ENCODE measurements at places on chromosomes 2 and 18. TPM values are rescaled to one million over a fixed set of nuclear protein-coding genes. Genes with fewer than 3 reads are reported as not detected.

Gene VWA3B
- total RNA-seq, result 0.28 TPM

Gene SMAD4
- 98.2 TPM for total RNA-seq

Gene SH2D6
- 0.62 TPM for total RNA-seq

Gene LIMS4
- total RNA-seq, result 2.8 TPM

GRCh38 chr18:3620146-3621119 lies 170.5 kb downstream of the TGIF1 start:
- DNase-seq, result no peak

- DNase-seq, result no peak
Measured at GRCh38 chr2:182542501-182543258, 115.8 kb upstream of the PDE1A start.

GRCh38 chr18:79387615-79388014 lies 8.1 kb upstream of the NFATC1 start:
- DNase-seq, result no peak

DNA sequence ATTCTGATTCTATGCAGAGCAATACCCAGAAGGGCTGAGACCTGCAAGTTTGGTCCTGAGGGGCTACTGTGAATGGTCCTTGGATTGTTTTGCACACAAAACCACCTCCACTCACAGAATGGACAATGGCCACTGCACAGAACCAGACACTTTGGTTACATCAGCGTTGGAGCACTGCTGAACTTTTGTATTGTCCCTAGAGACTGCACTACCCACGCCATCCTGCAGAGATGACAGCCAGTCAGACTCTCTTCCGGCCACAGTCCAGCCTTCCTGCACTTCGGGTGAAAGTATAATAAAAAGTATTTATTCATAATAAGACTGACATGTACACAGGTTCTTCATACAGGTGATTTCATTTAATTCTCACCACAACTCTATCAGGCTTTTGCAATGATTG lies 35.7 kb downstream of the CELF4 start:
- no peak for DNase-seq

DNA sequence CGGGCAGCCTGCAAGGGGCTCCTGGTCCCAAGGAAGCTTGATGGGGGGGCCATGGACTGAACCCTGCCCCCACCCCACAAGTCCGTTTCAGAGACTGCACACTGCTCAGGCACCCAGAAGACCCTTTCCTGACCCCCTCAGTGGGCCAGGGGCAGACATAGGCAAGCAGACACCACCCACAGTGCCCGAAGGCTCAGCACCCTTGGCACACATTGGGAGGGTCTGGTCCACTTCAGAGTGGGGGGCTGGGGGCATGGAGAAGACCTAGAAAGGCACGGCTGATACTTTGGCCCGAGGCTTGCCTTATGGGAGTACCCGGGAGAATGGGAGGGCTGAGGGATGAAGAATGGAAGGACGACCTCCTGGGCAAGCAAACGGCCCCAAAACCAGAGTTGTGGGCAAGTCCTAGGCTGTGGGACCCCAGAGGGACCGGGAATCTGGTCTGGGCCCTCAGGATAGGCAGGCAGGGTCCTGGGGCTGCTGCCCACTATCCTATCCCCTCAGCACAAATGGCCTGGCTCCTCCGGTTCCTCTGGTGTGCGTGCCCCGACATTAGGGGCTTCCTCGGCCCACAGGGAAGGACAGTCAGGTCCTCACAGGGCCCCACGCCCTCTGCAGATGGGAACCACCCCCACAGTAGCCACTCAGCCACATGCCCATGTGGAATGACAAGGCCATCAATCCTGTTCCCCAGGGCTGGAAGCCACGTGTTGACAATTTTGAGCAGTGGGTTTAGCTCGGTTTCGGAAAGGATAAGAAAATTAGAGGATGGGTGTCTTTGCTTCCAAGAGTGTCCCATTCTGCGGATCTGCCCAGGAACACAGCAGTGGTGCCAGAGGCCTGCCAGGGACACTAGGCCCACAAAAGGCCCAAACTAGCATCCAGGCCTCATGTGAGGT lies 15.0 kb upstream of the GPC1 start:
- DNase-seq, result no peak

- no peak for DNase-seq
Measured at GRCh38 chr18:12750715-12751502, 48.1 kb downstream of the PSMG2 start.

GRCh38 chr2:223647258-223647952 lies 45.2 kb upstream of the SCG2 start:
- no peak for DNase-seq

Measured in right cardiac atrium (tissue), 5 donors.